ENCODE measurements at places on chromosomes 13 and 19.

DNA sequence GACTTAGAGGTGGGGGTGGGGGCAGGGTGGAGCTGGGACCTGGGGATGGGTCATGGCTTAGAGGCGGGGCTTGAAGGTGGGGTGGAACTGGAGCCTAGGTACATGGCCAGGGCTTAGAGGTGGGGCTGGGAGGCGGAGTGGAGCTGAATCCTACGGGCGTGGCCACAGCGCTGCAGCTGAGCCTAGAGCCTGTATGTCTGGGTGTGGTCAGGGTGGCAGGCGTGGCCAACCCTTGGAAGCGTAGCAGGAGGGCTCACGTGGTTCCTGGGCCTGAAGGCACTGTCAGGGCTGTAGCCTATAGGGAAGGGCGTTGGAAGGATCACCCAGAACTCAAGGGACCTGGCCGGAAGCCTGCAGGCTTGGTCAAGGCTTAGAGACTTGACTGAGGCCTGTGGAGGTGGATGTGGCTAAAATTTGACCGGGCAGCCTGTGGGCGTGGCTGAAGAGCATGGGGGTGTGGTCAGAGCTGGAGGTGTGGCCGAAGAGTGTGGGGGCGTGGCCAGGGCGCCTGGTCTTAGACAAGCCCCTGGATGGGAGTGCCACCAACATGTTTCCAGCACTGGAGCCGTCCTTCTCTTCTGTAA, 24.3 kb downstream of the COLGALT1 start:
- DNase-seq = peak; percentile 87

- peak; percentile 30 for DNase-seq
Observed at GRCh38 chr13:28181413-28181812, 43.1 kb downstream of the PAN3 start.

DNA sequence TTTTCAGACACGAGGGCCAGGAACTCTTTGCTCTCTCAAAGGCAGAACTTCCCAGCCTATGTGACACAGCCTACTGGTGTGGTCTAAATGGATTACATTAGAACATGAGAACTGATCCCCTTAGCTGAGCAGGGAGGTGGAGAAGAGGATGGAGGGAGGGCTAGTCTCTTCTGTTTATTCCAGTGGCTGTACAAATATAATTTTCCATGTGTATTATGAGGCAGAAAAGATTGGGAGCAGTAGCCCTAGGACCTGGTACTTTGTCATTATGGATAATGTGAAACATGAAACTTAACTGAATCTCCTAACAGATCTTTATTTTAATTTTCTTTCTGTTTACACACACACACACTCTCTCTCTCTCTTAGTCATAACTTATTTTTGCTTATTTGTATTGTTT, 82.1 kb downstream of the WDFY2 start:
- no peak for DNase-seq

DNA sequence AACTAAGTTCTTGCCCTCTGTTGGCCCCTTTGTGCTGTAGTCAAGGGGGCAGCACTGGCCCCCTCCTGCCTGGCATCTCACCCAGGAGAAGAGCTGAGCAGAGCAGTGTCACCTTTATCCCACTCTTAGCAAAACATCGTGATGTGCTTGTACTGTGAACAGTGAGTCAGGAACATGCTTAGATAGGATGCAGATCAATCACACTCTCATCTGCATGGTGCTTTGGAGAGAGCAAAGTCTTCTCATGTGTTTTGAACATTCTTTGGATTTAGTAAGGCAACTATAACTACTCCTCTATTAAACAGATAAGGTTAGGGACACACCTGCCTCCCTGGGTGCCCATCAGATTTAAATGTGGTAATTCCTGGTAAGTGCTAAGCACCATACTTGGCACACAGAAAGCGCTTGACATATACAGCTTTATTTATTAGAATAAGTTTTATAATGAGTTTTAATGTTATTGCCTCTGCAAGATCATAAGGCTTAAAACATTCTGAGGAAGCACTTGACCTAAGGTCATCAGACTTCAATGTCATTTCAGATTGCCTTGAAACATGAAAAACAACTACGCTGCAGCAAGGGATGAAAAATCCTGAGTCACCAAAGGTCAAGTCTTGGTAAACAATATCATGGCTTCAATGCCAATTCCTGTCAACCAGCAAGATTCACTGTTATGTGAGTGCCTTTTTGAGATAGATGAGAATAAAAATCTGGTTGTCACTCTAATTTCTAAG, 82.4 kb upstream of the IRS2 start:
- DNase-seq = no peak

- no peak for DNase-seq
Observed at GRCh38 chr19:948842-949496, 23.1 kb downstream of the ARID3A start.

- no peak for DNase-seq
Observed at GRCh38 chr13:63540061-63540460, 2124.4 kb upstream of the PCDH20 start.

- DNase-seq = peak; percentile 95
Observed at GRCh38 chr19:8592231-8593009, 15.2 kb upstream of the MYO1F start.

- peak; percentile 10 for DNase-seq
Observed at GRCh38 chr13:39684531-39685137, 29.2 kb downstream of the COG6 start.

GRCh38 chr13:75454497-75454896, 27.5 kb downstream of the TBC1D4 start:
- no peak for DNase-seq

DNA sequence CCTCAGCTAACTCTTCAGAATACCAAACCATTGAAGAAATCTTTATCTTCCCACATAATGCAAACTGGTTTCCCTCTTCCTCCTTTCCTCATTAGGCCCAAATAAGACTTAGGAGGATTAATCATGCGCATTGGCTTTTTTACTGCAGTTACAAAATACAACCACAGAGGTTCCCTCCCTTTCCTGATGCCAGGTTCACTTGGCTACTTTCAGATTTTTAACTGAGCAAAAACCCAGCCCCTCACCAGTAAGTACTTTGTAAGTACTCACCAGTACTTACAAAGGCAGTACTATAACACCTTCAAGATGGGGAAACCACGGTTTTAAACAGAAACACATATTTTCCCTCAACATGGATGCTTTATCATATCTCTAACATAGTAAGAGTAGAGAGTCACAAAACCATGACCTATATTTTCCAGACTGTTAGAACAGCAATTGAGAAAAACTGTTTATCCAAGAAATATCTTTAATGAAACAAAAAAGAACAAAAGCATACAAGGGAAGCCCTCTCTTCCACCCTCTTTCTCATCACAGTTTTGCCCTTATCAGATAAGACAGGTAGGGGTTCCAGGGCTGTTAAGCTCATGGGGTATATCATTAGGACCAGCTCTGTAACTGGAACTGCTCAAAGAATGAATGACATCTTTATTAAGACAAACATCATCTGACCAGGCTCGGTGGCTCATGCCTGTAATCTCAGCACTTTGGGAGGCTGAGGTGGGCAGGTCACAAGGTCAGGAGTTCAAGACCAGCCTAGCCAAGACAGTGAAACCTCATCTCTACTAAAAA, 12.7 kb downstream of the FOXO1 start:
- no peak for DNase-seq

DNA sequence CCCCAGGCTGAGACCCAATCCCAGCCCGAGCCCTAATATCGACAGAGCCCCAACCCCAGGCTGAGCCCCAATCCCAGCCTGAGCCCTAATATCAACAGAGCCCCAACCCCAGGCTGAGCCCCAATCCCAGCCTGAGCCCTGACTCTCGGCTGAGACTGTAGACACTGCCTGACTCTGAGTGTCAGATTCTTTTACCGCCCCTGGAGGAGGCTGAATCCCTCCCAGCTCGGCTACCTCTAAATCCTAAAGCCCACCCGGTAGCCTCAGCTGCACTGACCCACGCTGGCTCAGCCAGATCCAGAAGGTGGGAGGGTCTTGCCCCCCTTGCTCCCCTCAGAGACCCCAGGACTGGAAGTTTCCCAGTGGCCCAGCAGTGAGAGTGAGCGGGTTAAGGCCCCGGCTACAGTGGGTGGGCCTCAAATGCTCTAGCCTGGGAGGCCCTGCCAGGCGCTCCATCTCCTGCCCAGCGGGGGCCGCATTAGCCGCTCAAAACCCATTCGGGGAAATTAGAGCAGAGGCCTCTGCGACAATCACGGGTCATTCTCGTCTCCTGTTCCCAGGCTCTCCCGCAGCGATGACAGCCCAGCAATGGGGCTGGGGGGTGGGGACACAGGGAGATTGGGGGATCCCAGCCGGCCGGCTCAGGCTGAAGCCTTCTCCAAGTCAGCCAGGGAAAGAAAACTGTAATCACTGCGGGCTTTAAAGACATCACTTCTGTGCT, 43.8 kb downstream of the ZNRF4 start:
- DNase-seq = no peak

- DNase-seq = peak; percentile 86
Observed at GRCh38 chr19:956766-957440, 27.2 kb upstream of the WDR18 start.

DNA sequence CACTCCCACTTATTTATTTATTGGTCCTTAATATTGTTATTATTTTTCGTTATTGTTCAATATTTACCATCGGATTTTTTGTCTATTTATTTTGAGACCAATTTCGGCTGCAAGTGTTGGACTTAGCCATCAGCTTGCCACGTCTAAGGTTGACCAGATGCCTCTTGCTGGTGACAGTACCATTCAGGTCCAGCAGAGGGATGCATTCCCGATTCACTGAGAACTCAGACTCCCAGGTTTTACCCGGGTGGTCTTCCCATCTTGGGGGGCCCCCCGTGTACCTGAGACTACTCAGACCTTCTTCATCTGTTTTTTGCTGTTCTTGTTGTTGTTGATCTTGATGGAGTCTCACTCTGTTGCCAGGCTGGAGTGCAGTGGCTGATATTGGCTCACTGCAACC, 1435.2 kb downstream of the UQCRFS1 start:
- DNase-seq = no peak

GRCh38 chr13:67792151-67792676, 562.1 kb upstream of the PCDH9 start:
- no peak for DNase-seq

GRCh38 chr19:30856376-30856775, 484.2 kb downstream of the ZNF536 start:
- no peak for DNase-seq

DNA sequence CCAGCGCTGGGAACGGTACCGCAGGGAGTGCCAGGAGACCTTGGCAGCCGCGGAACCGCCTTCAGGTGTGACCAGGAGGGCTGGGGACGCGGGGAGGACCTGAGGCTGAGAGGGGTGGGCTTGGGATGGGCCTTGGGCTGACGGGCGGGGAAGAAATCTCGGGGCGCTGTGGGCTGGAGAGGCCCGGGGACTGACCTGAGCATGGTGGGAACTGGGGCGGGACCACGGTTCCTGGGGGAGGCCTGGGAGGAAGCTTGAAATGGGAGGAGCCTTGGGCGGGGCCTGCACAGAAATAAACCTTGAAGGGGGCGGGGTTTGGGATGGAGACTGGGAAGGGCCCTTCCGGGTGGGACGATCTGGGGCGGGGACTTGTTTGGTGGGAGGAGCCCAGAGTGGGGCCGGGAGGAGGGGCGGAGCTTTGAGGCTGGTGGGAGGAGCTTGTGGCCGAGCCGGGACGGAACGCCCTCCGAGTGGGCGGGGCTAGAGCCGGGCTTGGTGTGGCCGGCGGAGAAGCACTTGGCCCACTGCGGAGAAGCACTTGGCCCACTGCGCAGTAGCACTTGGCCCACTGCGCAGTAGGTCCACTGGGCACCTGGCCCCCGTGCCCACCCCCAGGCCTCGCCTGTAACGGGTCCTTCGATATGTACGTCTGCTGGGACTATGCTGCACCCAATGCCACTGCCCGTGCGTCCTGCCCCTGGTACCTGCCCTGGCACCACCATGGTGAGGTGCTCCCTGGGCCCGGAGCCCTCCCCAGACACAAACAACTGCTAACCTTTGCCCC, 2.8 kb downstream of the GIPR start:
- DNase-seq = peak; percentile 95

DNA sequence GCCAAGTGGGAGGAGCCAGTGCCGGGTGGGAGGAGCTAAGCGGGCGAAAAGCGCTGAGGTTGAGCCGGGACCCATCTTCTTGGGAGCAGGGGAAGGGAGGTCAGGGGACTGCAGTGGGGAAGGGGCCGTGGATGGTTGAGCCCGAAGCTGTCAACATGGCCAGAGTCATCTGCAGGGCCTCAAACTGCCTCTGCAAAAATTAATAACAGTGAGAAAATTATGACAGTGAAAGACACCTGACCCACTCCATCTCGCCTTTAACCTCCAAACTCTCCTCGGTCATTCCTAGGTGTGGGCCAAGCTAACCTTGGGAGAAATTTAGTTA, 30.1 kb downstream of the ZNF557 start:
- DNase-seq = no peak

- DNase-seq = no peak
Observed at GRCh38 chr19:2329501-2329916, 1.0 kb downstream of the SPPL2B start.

DNA sequence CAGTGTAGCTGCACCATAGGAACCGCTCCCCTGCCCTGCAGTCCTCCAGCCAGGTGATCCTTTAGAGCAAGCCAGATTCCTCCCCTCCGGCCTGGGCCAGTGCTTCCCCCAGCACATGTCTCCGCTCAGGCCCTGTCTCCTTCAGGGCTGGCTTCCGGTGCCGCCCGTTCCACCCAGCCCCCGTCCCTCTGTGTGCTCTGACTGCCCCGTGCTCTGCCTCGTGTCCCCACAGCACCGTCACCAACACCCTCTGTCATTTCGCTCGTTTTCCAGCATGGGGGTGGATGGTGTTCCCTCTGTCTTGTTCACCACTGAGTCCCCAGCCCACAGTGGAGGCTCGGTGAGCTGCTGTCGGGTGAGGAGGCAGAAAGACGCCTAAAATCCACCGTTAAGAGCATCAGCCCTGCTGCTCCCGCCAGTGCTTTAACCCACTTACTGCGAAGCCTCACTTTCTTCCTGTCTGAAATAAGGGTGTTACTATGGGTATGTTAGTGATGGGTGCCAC, 54.5 kb downstream of the TSSK6 start:
- DNase-seq = peak; percentile 78

GRCh38 chr19:35429698-35430408, 18.2 kb upstream of the FFAR2 start:
- DNase-seq = no peak

DNA sequence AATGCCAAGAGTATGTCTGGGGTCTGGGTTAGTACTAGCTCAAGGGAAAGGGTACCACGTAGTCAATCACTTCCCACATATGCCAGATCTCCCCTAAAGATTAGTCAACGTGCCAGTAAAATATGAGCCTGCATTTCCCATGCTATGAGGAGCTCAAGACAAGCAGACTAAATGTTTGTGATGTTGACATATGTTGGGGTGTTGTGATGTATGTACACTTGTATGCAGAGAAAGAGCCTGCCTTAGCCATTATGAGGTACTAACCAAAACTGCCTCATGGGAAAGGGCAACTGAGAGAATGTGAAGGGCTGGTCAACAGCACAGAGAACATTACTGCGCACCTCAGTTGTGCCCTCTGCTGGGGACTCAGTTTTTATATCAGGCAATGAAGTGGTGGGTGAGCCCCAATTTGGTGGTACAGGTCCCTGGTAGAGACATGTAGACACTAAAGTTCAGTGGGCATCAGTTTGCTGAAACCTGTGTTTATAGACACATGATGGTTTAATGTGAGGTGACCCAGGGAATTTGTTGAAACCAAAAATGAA, 287.0 kb downstream of the DCT start:
- peak; percentile 40 for DNase-seq

GRCh38 chr19:45556835-45557234, 27.8 kb downstream of the OPA3 start:
- DNase-seq = no peak

GRCh38 chr13:103130681-103131210, 64.5 kb upstream of the SLC10A2 start:
- no peak for DNase-seq

- no peak for DNase-seq
Observed at GRCh38 chr13:88701551-88701950, 1030.4 kb downstream of the SLITRK5 start.

- no peak for DNase-seq
Observed at GRCh38 chr19:53131727-53132126, 983 bp downstream of the ZNF415 start.
